ENCODE measurements at places on chromosomes 2 and 18.

DNA sequence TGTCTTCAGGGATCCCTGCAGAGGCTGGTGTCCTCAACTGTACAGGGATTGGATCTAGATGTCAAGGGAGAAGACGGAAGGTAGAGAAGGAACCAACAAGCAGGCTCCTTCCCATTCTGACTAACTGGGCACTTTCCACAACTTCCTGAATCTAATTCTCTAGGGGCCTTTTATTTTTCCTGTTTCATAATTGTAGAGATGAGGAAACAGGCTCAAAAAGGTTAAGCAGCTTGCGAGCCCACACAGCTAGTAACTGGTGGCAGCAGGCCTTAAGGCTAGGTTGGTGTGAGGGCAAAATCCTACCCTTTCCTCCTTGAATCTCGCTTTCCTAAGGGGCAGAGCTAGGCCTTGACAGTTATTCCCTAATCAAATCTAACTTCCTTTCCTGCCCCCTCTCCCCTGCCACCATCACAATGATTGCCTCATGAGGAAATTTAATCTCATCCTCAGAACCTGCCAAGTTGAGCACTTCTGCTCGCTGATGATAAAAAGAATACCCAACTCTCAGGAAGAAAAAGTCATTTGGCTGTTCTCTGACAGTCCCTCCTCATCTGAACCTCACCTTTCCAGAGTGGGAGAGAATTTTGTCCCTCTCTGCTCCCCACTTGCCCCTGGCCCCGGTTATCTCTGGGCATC, 35.7 kb upstream of the POLE4 start:
- DNase-seq = no peak

- no peak for DNase-seq
Observed at GRCh38 chr2:239151201-239152131, 249.4 kb downstream of the HDAC4 start.

GRCh38 chr2:72276356-72276755, 128.7 kb upstream of the CYP26B1 start:
- no peak for DNase-seq

DNA sequence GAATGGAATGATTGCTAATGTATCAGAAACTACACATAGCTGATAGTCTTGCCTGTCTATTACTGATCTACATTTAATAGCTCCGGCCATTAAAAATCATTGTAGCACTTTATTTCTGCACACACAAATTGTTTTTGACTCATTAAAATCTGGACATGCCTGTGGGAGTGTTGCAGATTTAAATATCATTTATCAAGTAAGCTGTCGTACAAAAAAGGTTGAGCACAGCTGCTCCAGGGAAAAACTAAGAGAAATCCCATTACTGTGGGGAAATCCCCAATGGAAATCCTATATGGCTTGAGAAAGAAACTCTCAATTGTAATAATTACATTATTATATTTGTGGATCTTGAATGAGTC, 99.6 kb upstream of the CERS6 start:
- DNase-seq = no peak

DNA sequence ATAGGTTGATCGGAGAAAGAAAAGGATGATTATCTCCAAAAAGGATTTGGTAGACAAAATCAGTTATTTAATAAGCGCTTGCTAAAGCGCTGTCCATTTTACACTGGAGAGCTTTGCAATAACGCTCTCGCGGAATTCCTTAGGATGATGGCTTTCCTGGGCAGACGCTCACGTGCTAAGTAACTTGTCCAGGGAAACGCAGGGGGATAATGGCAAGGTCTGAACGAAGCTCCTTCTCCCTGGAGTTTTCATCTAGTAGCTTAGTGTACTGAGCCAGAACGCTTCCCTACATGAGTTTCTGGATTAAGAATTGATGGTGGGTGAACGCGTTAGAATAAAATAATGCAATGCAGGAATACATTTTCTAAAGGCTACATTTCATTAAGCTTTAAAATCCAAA, 739.5 kb upstream of the SALL3 start:
- no peak for DNase-seq

DNA sequence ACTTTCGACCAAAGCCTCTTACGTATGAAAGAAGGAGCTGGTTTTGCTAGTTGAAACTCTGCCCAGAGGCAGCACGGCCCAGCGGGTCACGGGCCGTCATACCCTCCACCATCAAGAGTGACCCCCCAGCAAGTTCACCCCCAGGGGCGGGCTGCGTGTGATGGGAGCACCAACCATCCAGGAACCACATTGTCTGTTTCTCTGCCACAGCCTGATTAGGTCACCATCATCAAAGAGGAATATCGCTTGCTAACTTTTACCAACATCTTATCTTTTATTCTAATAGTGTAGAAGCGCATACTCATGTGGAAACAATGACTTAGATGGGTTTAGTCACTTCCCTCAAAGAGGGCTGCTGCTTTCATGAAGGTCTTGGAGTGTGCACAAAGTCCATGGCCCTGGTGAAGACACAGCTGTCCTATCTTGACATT, 116.6 kb upstream of the SMIM21 start:
- DNase-seq = no peak

- DNase-seq = peak; percentile 81
Observed at GRCh38 chr18:23437357-23438045, 15.6 kb upstream of the RIOK3 start.

GRCh38 chr2:230677201-230677946, 35.3 kb upstream of the CAB39 start:
- peak; percentile 87 for DNase-seq

- DNase-seq = no peak
Observed at GRCh38 chr18:69213842-69214241, 186.8 kb upstream of the DOK6 start.

- no peak for DNase-seq
Observed at GRCh38 chr18:71105078-71105819, 816.4 kb downstream of the SOCS6 start.

DNA sequence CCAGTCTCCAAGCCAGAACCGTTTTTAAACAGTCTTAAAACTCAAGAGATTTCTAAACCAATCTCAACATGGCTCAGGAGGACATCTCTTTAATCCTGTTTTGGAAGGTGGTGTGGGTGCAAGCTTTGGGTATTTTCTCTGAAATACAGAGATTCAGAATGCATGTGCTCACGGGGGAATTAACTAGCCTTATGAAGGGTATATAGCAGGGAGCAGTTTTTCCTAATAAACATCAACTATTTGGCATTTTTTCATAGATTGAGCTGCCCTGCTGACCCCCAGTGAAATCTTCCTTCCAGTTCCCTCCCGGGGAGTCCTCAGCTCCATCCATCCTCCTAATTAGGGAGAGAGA, 122.6 kb downstream of the SMAD7 start:
- no peak for DNase-seq

DNA sequence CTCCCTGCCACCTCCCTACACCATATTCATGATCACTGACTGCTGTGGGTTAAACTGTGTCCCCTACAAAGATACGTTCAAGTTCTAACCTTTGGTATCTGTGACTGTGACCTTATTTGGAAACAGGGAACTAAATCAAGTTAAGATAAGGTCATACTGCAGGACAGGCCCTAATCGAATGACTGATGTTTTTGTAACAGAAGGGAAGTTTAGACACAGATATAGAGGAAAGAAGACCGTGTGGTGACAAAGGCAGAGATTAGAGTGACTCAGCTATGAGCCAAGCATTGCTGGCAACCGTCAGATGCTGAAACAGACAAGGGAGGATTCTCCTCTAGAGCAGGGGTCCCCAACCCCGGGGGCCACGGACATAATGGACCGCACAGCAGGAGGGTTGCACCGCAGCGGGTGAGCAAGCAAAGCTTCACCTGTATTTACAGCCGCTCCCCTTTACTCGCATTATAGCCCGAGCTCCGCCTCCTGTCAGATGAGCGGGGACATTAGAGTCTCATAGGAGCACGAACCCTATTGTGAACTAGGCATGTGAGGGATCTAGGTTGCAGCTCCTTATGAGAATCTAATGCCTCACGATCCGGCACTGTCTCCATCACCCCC, 28.9 kb upstream of the RNF152 start:
- no peak for DNase-seq

DNA sequence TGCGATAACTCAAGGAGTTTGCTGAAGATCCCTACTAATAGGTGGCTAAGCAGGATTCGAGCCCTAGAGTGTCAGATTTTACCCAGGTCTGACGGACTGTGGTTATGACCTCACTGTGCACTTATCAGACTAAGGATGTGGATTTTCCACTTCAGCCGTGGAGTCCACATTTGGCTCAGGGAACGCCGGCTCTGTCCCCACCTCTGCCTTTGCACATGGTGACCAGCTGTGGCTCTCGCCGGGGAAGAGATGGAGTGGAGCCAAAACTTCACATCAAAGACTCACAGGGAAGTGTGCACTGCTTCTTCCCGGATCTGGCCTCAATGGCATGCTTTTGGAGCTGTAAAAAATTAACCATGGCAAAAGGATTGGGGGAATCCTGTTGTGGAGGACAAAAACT, 249.3 kb upstream of the APCDD1 start:
- DNase-seq = no peak

- DNase-seq = peak; percentile 63
Observed at GRCh38 chr2:149330127-149331022, at the start of gene LYPD6. LYPD6 (plus strand) TSS chr2:149330587; CDS start chr2:149437709, 107,122 bp downstream.

- peak; percentile 74 for DNase-seq
Observed at GRCh38 chr2:156333951-156334495, 1.5 kb upstream of the NR4A2 start.

- DNase-seq = no peak
Observed at GRCh38 chr2:150307258-150307657, 180.2 kb downstream of the RND3 start.

DNA sequence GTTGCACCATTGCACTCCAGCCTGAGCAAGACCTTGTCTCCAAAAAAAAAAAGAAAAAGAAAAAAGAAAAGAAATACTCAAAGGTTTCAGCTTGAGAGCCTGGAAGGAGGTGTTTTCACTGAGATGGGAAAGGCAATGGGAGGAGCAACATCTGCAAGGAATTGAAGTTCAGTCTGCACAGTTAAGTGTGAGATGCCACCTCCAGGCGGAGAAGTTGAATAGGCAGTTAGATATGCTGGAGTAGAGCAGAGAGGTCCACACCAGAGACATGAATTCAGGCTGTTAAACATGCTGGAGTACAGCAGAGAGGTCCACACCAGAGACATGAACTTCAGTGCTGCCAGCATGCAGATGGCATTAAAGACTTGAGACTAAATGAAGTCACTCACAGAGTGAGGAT, 41.4 kb upstream of the DTNB start:
- peak; percentile 3 for DNase-seq

GRCh38 chr2:217451666-217452065, 551.1 kb downstream of the TNS1 start:
- DNase-seq = no peak
